Left lung (tissue), 14 donors: ENCODE measurements at places on chromosomes 7 and 10. TPM values are rescaled to one million over a fixed set of nuclear protein-coding genes. Genes with fewer than 3 reads are reported as not detected.

Gene CYP2C18
- total RNA-seq: 2.1 TPM

DNA sequence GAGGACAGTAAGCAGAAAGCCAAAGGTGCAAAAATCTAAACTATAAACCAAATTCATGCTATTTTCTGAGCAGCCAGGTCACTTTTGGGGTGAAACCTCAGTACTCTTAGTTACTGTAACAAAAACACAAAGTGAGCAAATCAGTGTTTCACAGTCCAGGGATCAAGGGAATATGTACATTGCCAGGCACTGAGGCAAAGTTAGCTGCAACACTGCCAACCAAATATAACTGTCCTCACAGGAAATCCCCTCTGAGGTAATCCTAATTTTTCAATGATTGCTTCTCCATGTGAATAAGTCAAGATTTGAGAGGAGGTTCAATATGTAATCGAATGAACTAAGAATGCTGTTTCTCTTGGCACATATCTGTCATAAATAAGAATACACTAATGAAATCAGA, 229.7 kb downstream of the TSPAN12 start:
- no peak for DNase-seq

- no peak for DNase-seq
These were observed 7.8 kb downstream of the COG5 start for GRCh38 chr7:107555893-107556292.

Gene PDK4
- total RNA-seq: 56.6 TPM

- DNase-seq: no peak
These were observed 303.2 kb downstream of the DOCK4 start for GRCh38 chr7:111903016-111903415.

- DNase-seq: no peak
These were observed 15.0 kb upstream of the RNF32 start for GRCh38 chr7:156625580-156625979.

GRCh38 chr7:47622946-47623640, 41.2 kb upstream of the TNS3 start:
- peak; percentile 94 for DNase-seq

Gene XRCC2
- total RNA-seq: 3.5 TPM

Gene CDK14
- total RNA-seq: 45.1 TPM

DNA sequence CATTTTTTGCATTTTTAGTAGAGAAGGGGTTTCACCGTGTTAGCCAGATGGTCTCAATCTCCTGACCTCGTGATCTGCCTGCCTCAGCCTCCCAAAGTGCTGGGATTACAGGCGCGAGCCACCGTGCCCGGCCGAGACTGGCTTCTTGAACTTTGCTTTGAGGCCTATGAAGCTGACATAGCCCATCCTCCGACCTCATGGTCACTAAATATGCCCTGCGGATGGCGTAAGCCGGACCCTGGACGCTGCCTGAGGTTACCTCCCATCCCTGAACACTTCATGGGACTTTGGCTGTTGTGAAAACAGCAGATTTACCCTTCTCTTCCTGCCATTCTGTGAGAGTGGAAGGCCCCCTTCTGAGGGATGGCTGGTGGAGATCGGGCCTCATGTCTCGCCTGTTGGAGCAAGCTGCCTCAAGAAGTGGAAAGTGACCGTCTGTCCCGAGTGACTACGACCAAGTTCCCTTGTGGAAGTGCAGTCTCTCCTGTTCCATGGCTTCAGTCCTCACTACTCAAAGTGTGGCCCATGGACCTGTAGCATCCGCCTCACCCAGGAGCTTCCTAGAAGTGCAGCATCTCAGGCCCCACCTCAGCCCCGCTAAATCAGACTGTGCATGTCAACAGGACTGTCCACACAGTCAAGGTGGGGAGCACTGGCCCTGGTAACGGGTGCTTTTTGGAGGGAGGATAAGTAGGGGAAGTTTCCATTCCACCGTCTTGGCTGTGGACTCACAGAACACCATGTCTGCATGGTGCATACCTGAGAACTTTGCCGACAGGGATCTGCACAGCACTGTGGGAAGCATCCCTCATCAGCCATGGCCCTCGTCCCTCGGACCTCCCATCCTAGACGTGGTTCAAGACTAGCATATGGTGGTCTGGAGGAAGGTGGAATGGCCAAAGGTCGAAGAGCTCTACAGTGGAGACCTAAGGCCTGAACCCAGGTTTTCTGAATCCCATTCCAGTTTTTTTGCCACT, 210.5 kb upstream of the SHH start:
- no peak for DNase-seq

DNA sequence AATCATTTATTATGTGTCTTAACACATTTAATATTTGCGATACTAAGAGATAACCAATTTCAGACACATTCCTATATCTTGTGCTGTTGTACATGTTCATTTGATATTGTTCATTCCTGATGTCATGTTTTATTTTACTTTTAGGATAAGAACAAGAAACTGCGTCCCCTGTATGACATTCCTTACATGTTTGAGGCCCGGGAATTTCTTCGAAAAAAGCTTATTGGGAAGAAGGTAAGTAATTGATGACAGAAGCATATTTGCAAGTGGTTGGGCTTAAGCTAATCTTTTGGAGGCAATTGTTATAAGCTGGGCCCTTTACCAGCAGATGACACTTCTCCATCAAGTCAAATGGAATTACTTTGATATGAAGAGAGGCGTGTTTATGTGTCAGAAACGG, 155.3 kb downstream of the SND1 start:
- DNase-seq: no peak

Gene UTF1
- total RNA-seq: not detected

- no peak for DNase-seq
These were observed 561 bp downstream of the FGFR2 start for GRCh38 chr10:121597504-121598262.

DNA sequence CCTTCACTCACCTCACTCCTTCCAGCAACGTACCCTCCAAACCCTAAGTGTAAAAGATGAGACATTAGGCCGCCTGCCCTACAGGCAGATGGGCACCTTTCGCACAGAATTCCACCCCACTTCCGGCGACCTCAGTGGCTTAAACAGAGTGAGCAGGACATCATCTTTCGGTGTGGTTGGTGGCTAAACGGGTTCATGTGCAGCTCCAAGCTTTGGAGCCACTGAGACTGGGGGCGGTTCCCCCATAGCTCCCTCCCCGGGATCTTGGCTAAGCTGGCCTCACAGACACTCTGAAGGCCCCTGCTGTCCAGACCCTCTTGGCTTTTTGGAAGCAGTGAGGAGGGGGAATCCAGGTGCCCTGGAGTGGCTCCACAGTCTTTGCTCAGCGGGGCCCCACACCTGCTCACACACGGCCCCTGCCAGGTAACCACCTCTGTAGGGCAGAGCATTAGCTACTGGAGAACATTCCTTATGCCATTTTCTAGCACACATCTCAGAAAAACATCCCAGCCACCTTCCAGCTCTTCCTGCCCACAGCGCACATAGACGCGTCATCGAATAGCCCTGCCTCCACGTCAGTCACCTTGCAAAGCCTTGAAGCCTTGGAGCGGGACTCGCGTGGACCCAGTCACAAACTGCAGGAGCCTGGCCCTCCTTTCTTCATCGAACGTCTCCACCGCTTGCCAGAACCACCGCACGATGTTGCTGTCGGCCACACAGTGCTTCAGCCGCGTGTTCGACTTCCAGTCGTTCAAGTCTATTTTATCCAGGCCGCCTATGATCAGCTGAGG, 108.8 kb downstream of the SMURF1 start:
- DNase-seq: no peak

DNA sequence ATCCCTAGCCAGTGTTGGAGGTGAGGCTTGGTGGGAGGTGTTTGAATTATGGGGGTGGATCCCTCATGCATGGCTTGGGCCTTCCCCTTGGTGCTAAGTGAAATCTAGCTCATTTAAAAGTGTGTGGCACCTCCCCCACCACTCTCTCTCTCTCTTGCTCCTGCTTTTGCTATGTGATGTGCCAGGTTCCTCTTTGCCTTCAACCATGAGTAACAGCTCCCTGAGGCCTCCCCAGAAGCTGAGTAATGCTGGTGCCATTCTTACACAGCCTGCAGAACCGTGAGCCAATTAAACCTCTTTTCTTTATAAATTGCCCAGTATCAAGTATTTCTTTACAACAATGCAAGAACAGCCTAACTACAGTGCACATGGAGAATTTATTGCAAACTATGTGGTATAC, 188.8 kb upstream of the POT1 start:
- no peak for DNase-seq

DNA sequence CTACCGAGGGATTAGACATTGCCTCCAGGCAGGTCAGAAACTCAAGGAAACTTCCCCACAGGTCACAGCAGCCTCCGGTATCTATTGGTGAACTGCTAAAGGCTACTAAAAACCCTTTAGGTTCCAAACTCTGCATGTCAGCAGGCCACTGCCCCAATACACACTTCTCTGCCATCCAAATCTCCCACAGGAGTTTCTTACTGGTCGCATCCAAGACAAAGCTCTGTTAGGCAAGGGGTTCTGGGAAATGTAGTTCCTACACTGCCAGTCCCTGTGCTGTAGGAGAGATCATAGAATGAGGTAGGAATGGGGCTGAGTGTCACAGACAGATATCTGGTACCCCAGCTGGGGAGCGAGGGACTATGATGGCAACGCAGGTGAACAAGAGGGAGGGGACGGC, 757.0 kb upstream of the C7orf33 start:
- no peak for DNase-seq

GRCh38 chr7:157683747-157684156, 346.9 kb downstream of the DNAJB6 start:
- DNase-seq: no peak

DNA sequence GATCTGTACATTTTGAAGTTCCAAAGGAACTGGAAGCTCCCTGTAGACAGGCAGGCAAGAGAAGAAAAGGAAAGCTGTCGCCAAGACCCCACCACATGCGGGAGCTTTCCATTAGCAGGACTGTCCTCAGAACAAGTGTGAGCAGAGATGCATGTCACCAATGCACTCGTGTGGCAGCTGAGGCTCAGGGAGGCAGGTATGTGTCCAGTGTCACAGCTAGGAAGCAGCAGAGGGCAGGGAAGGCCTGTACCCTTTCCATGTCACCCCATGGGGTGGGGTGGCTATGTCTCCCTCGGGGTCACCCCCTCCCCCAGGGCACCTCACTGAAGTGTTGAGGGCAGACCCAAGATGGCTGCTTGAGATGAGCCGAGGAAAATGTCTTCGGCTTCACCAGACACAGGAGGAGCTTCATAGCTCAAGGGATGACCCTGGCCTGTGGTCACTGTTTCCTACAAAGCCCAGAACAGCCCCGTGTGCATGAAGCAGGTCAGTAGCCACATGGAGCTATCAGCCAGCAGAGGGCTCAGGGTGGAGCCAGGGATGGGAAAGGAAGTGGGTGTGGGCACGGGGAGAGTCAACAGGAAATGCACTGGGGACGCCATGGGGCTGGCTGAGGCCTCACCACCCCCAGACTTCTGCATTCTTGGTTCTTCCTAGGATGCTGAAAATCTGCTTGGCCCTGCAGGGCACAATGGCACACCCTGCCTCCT, 96.6 kb downstream of the FAM53B start:
- DNase-seq: peak; percentile 92

DNA sequence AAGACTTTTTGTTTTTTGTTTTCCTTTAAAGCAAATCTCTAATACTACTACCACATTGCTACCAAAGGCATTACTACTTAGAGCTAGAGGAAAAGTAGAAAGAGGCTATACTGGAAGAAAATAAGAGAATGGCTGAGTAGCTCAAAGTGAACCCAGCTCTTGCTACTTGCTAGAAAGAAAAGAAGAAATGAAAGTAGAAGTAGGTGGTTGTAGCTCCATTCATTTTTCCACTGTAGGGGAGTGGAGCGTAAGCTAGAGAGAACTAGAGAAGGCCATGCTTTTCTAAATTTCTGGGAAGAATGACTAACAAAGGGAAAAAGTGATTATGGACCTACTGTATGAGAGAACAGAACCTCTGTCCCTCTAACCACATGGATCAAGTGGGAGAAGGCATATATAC, 184.4 kb downstream of the PON1 start:
- DNase-seq: no peak

Gene COL26A1
- total RNA-seq: 0.76 TPM

DNA sequence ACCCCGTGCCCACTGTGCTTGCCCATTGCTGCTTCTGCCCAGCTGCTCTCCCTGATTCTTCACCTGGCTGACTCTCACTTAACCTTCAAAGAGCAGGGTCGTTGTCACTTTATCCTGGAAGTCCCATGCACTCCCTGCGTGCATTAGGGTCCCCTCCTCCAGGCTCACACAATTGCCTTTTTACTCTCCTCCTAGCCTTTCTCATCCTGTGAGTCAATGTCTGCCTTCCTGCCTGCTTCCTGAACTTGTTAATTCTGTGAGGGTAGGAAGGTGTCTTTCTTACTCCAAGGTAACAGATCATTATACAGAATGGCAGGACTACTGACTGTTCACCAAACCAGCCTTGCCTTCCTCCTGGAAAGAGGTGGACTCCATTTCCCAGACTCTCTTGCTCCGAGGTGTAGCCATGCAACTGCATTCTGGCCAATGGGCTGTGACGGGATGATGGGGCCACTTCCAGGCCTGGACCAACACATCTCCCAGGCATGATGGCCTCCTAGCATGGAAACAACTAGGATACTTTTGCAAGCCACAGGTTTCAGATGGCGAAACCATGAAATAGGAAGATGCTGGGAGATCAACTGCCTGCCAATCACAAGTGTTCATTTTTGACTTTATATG, 54.7 kb downstream of the ARHGAP22 start:
- no peak for DNase-seq

DNA sequence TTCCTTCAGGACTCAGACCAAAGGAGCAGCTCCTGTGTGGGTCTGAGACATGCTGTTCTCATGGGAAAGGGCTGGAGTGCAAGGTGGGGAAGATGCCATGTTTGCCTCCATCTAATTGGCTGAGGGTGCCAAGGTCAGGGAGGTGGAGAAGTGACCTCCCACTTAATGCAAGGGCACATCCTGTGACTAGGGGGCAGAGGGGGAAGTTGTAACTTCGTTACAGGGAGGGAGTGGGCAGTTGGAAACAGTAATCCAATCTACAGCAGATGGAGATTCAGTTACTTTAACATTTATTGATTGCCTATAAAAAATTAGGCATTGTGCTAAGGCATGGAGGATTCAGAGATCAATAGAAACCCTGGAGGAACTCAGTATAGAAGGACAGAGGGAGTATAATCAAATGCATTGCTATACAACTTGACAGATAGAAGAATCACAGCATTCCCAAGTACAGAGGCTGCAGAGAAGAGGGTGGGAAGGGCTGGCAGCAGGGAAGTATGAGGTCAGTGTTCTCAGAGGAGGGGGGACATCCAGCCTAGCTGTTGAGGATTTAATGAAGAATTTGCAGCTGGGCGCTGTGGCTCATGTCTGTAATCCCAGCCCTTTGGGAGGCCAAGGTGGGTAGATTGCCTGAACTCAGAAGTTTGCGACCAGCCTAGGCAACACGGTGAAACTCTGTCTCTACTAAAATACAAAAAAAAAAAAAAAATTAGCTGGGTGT, 75.9 kb downstream of the CCNY start:
- no peak for DNase-seq

DNA sequence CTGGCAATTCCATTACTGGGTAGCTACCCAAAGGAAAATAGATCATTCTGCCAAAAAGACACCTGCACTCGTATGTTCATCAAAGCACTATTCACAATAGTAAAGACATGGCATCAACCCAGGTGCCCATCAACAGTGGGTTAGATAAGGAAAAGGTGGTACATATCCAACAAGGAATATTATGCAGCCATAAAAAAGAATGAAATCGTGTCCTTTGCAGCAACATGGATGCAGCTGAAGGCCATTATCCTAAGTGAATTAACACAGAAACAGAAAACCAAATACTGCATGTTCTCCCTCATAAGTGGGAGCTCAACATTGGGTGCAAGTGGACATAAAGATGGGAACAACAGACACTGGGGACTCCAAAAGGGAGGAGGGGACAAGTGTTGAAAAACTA, 93.2 kb downstream of the HIP1 start:
- DNase-seq: no peak

Gene MARVELD1
- total RNA-seq: 58.4 TPM
